ENCODE measurements at places on chromosomes 12 and 14.

GRCh38 chr12:50685641-50686040 is 78.3 kb upstream of the ATF1 start:
- no peak for DNase-seq

DNA sequence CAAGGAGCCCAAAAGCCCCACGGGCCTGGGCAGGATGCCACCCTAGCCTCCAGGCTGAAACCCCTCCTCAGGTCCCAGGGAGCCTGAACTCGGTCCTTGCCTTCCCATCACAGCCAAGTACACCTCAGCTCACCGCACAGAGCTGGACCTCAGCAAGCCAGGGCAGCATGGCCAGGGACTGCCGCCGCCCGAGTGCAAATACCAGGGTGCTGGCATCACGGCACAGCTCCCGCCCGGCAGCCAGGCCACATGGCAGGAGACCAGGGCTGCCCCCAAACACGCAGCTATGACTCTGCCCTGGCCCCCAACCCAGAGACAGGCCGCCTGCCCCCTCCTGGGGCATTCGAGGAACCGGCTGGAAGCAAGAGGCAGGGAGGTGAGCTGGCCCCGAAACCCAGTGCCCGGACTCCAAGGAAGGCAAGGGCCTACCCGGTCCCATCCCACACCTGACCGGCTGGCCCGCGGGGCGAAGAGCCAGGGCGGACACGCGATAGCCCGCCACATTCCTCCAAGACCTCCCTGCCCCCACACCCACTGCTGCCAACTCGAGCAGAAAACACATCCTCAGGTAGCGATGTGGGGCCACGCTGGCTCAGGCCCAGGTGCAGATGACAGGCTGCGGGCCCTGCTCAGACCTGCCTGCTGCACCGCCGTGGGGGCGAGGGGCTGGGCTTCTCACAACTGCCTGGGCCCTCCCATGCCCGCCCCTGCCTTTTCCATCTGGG is 2.7 kb downstream of the JAG2 start:
- DNase-seq: no peak

GRCh38 chr12:115163710-115164109 is 479.7 kb upstream of the TBX3 start:
- no peak for DNase-seq

DNA sequence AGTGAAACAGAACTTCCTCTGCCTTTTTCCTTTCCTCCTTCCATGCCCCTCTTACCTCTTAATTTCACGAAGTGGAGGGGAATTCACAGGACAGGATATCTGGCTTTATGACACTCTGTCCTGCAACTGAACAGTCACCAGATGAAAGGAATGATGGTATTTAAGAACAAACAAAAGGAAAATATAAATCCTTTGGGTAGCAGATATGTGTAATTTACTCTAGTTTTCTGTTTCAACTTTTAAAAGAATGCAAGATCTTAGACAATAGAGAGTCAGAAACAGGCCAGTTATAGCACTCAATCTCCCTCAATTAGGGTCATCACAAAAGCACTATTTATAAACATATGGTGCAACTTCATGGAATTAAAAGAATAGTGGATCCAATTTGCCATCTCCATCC is 25.0 kb upstream of the HMGA2 start:
- no peak for DNase-seq

GRCh38 chr14:75604979-75605851 is 26.8 kb downstream of the FLVCR2 start:
- DNase-seq: no peak

- no peak for DNase-seq
These were observed 143.1 kb downstream of the SYT10 start for GRCh38 chr12:33296529-33296928.

DNA sequence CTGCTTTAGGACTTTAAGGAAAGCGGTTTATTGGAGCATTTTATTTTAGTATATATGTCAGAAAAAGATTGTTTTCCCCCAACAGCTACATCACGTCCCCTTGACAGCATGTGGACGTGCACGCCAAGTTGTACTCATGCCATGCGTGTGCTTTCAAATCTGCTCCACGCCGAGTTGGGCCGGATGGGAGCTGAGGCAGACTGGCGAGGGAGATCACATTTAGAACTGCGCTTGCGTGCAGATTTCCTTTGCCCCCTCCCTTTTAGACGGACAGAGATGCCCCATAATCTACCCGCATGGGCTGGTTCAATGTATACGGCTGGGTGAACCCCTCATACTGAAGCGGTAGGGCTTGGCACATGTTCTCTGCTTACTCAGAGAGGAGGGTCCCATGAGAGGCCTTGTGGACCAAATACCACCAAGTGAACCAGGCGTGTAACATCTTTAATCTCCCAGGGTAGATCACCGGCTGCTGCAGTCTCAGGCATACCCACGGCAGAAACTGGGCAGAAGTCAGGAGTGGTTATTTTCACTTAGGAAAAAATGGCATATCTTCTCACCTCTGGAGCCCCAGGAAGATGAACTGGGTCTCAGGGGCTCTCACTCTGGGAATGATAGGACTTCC is 92.1 kb downstream of the ESR2 start:
- DNase-seq: no peak
